Fibroblast of skin of right quadriceps (primary cell): ENCODE measurements at places on chromosomes 7 and 10.

DNA sequence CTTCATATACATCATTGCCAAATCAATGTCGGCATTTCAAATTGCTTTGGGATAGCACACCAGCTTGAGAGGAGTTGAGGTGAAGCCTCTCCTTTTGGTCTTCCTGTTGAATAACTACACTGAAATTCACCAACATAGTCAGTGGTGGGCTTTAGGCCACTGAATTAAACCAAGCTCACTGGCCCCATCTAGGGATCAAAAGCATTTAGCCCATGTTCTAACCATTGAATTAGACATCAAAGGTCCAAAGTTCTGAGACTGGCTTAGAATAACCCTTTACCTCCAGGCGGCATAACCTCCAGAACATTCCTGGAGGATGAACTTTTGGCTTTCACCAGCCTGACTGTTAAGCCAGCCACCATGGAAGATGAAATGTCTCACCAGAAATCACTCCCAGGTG lies 54.6 kb downstream of the BPGM start:
- DNase-seq = peak; percentile 50

- DNase-seq = no peak
Observed at GRCh38 chr7:12582362-12582761, 11.8 kb downstream of the SCIN start.

GRCh38 chr10:84308481-84309304 lies 19.7 kb upstream of the CCSER2 start:
- DNase-seq = peak; percentile 45

GRCh38 chr10:29205787-29206186 lies 83.1 kb upstream of the LYZL1 start:
- DNase-seq = no peak

DNA sequence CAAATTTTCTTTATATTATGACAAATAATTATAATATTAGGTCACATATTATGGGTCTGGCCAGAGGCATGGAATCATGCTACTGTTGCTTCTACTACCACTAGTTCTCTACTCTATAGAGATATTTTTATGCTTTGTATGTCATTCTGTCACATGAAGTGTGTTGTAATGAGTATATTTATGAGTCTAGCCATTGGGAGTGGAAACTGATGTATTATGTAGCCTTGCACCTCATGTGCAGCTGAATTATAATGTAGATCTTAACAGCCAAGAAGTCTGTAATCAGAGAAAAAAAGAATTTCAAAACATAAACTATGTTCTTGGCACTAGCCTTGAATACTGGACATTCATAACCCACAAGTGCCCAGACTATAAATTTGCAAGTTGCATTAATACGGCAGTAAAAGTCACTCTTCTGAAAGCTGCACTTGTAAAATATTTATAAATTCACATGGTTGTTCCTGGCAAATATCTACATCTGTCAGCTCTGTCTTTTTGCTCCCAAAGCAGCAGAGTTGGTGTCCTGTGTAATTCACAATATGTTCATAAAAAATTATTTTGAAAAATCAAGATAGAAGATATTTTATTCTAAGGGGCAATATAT lies 48.6 kb upstream of the SKAP2 start:
- no peak for DNase-seq

- no peak for DNase-seq
Observed at GRCh38 chr10:45370202-45370955, 3.6 kb upstream of the ALOX5 start.

GRCh38 chr7:40135317-40135610 lies 459 bp downstream of the SUGCT start:
- DNase-seq = peak; percentile 25

GRCh38 chr10:62454687-62455397 lies 80.7 kb downstream of the ZNF365 start:
- DNase-seq = peak; percentile 77

GRCh38 chr7:105698531-105698930 lies 117.2 kb upstream of the EFCAB10 start:
- DNase-seq = no peak

GRCh38 chr10:30040597-30040996 lies 18.8 kb downstream of the JCAD start:
- no peak for DNase-seq

- no peak for DNase-seq
Observed at GRCh38 chr7:65980478-65981250, 1.3 kb downstream of the GUSB start.

DNA sequence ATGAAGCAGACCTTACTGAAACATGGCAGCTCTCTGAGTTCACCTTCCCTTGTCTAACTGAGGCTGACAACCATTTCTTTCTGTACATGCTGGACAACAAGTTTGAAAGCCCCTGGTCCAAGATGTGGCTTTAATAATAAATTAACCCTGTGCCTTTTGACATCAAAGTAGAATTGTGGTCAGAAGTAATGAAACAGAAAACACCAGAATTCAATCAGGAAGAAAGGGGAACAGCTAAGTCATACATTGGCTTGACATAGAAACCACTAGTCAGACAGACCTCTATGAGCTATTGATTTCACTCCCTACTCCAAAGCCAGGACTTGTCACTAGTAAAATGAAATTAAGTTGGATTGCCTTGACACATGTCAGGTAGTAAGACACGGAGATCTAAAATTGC lies 175.2 kb upstream of the ASAH2 start:
- no peak for DNase-seq
